ENCODE measurements at places on chromosomes 1 and 21.

- no peak for DNase-seq
Measured at GRCh38 chr1:18724801-18725200, 94.2 kb downstream of the PAX7 start.

- no peak for DNase-seq
Measured at GRCh38 chr1:186790101-186790500, 38.6 kb upstream of the PLA2G4A start.

DNA sequence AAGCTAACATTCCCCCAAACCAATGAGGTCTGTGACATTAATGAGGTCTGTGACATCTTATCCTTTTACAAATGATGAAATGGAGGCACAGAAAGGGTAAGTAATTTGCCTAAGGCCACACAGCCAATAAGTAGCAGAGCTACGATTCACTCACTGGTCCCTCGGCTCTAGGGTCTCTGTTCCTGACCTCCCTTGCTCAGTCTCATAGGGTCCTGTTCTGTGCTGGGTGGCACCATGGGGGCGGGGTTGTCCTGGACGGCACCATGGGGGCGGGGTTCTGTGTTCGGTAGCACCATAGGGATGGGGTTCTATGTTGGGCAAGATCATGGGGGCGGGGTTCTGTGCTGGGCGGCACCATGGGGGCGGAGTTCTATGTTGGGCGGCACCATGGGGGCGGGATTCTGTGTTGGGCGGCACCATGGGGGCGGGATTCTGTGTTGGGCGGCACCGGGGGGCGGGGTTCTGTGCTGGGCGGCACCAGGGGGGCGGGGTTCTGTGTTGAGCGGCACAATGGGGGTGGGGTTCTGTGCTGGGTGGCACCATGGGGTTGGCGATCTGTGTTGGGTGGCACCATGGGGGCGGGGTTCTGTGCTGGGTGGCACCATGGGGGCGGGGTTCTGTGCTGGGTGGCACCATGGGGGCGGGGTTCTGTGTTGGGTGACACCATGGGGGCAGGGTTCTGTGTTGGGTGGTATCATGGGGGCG is 55.6 kb downstream of the CLSTN1 start:
- peak; percentile 3 for DNase-seq

- DNase-seq, result no peak
Measured at GRCh38 chr1:204192589-204193352, 3.5 kb downstream of the KISS1 start.

All from effector CD4-positive, alpha-beta T cell (primary cell).